ENCODE measurements at places on chromosomes 5 and 9. TPM values are rescaled to one million over a fixed set of nuclear protein-coding genes. Genes with fewer than 3 reads are reported as not detected.

Gene GOLGA1
- total RNA-seq, result 13.5 TPM

Gene RCL1
- total RNA-seq, result 14.3 TPM

Gene KCNIP1
- total RNA-seq, result not detected

Gene LEAP2
- total RNA-seq, result 6.0 TPM

Gene MED27
- 25.7 TPM for total RNA-seq

Gene ZNF474
- total RNA-seq, result not detected

Gene NMUR2
- not detected for total RNA-seq

Gene FOXD4L6
- not detected for total RNA-seq

Gene RABEPK
- total RNA-seq, result 14.3 TPM

Gene HSPA9
- 208 TPM for total RNA-seq

Gene PTTG1
- total RNA-seq, result 204 TPM

Gene MEIKIN
- total RNA-seq, result not detected

Gene CER1
- not detected for total RNA-seq

Gene MPDZ
- total RNA-seq, result not detected

Gene NOXA1
- total RNA-seq, result 0.53 TPM

Gene DOK3
- total RNA-seq, result 3.3 TPM

Gene ANKRD20A1
- not detected for total RNA-seq

Gene FBP2
- not detected for total RNA-seq

Gene SLC30A5
- total RNA-seq, result 31.4 TPM

Gene IFNA2
- total RNA-seq, result not detected

Gene PLPP7
- total RNA-seq, result not detected

Gene IFNK
- total RNA-seq, result not detected

Gene DRD1
- total RNA-seq, result not detected

Gene ADAMTSL2
- total RNA-seq, result not detected
